ENCODE measurements at places on chromosomes 6 and 20.

GRCh38 chr20:18613553-18613952 lies 25.7 kb downstream of the DTD1 start:
- DNase-seq, result no peak

DNA sequence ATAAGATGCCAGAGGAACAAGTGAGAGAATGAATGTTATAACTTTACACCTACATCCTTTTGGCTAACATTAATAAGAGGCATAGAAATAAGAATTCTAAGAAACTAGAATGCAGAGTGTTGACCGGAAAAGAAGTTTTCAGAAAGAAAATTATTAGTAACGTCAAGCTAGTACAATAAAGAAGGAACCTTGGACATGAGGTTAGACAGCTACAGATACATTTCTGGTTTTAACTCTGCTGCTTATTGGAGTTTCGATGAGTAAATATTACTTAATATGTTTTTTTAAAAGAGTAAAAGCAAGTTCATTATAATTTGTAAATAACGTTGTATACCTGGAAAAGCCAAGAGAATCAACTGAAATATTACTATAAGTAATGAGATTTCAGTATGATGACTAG lies 22.7 kb downstream of the TAB2 start:
- no peak for DNase-seq

DNA sequence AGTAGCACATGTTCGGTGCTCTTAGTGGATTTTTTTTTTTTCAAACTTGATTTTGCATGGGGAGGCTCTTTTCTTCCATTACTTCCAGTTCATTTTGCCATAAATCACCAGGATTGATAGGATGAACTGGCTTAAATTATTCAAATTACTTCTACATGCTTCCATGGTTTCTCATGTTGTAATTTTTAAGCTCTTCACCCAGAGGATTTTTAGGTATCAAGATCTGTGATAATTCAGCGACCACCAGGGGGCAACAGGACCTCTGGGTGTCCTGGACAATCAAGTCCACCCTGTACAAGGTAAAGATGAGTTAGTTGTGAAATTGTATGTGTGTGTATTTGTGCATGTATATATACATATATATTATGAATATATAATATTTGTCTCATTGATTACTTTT lies 4.2 kb upstream of the EPHA7 start:
- DNase-seq, result peak; percentile 53

GRCh38 chr6:133818320-133818719 lies 70.6 kb upstream of the TCF21 start:
- DNase-seq, result no peak

GRCh38 chr6:74941424-74941823 lies 264.4 kb downstream of the COL12A1 start:
- no peak for DNase-seq

DNA sequence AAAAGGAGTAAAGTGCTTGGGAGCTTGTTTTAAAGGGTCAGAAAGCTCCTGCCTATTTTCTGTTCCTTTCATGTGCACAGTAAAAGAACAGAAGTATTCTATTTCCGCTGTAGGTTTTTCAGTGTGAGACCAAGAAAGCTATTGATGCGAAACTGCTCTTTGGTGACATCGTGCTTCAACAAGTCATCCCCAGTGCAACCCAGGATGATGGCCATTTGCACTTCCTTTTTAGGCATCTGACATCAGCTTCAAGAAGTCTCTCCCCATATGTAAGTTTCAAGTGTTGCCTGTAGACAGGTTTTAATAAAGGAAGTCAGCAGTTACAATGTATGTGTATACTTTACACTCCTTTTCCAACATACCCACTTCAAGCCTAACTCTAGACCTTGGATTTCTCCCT lies 131.6 kb downstream of the RFX6 start:
- DNase-seq, result no peak

DNA sequence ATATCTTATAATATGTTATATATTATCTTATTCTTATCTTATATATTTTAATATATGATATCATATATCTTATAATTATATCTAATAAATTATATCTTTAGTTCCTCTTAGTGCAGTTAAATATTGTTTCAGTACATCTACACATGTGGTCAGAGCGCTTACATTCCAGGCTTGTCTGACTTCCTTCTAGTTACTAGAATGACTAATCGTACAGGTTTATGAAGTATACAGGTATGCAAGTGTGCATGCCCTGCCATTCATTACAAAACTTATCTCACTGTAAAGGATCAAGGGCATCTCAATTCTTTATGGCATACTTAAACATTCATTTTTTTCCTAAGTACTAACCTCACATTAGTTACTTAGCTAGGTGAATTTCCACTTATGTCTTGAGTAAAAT lies 1278.0 kb upstream of the MAP3K7 start:
- DNase-seq, result no peak

DNA sequence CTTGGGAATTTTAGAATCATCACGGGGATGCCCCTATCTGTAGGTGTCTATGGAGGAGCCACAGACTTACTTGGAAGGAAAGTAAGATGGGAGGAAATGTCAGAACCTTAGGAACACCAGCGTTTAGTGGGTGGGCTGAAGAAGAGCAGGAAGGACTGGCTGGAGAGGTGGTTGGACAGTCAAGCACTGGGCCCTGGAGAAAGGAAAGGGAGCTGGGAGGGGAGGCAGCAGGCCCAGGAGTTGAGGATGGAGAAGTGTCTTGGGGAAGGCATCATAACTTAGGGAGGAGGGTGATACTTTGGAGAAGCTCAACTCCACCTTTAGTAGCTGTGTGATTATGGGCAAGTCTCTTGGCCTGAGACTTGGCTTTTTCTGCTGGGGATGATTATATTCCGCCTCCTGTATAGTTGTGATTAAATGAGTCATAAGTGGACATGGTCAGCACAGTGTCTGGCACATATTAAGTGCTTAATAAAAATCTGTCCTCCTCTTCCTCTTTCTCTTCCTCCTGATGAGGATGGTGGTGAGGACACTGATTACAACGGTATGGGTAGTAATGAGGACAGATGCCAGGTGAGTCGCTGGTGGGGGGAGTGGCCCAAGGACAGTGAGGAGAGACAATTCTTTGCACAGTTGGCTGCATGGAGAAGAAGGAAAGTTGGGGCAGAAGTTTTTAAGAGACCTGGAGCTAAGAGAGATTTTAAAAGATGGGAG lies 125.7 kb downstream of the TOX2 start:
- DNase-seq, result no peak

DNA sequence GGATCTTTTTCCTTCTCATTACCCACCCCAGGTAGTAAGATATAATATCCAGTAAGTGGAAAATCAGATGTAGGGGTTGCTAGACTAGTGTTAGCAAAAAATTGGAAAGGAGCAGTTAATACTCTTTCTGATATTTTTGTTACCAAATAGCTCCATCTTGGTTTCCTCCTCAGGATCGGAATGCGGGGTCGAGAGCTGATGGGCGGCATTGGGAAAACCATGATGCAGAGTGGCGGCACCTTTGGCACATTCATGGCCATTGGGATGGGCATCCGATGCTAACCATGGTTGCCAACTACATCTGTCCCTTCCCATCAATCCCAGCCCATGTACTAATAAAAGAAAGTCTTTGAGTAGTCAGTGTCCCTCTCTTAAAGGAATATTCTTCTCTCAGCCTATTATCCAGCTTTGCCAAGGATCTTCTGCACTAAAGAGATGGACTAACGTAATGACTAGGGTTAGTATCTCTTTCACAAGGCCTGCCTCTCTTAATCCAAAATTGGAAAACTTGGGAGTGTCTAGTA lies 1.5 kb downstream of the ROMO1 start:
- no peak for DNase-seq

DNA sequence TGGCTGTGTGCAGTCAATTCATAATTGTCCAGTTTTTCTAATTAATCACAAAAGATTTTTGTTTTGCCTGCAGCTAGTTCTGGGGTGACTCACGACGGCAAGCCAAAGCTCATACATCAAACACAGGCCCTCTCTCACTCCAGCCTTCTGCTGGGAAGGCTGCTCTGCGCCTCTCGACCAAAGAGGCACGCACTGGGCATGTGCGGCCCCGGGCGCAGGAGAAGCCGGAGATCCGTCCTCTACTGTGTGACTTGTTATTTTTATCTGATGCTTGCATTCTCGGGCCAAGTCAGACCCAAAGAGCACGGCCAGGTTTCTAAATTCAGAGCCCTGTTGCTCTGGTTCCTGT lies 98.5 kb downstream of the TFAP2A start:
- no peak for DNase-seq

GRCh38 chr20:51058017-51058416 lies 35.1 kb upstream of the KCNG1 start:
- no peak for DNase-seq

DNA sequence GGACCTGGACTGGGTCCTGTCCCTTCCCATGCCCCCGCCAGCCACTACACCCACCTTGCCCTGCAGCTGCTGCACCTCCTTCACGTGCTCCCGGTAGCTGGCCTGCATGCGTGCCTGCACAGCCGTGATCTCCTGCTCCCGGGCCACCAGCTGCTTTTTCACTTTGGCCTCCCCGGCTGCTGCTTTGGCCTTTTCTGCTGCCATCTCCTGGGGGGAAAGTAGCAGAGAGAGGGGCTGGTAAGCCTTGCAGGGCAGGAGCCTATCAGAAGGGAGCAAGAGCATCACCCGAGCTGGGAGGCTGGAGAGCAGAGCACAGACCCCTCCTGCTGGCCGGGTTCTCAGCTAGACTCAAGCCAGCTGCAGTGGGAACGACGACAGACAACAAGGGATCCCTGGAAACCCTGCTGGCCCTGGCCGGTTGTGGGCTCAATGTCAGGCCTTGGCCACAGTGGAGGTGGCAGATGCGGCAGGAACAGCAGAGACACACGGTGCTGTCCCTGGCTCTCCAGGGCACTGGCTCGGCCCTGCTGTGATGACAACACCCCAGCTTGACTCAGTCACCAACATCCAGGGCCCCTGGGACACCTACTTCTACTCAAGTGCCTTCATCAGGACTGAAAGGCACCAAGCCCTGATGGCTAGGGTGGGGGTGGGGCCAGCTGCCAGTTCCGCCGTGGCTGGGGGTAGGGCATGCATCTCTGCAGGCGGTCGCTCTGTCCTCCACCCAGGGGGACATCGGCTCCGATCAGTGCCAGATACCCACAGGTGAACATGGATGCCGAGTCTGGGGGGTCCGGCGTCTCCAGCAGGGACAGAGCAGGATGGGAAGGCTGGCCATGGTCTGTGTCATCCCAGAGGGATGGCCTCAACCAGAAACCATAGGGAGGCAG lies 45.3 kb downstream of the RRBP1 start:
- DNase-seq, result no peak

GRCh38 chr6:56334937-56335336 lies 87.6 kb upstream of the COL21A1 start:
- DNase-seq, result no peak

GRCh38 chr20:23445596-23446217 lies 6.2 kb downstream of the CSTL1 start:
- no peak for DNase-seq

- no peak for DNase-seq
Observed at GRCh38 chr20:57288651-57289277, 22.3 kb upstream of the BMP7 start.

GRCh38 chr20:32056708-32057483 lies 4.9 kb downstream of the HCK start:
- peak; percentile 11 for DNase-seq

- DNase-seq, result peak; percentile 49
Observed at GRCh38 chr20:16517946-16518783, 55.1 kb downstream of the KIF16B start.

DNA sequence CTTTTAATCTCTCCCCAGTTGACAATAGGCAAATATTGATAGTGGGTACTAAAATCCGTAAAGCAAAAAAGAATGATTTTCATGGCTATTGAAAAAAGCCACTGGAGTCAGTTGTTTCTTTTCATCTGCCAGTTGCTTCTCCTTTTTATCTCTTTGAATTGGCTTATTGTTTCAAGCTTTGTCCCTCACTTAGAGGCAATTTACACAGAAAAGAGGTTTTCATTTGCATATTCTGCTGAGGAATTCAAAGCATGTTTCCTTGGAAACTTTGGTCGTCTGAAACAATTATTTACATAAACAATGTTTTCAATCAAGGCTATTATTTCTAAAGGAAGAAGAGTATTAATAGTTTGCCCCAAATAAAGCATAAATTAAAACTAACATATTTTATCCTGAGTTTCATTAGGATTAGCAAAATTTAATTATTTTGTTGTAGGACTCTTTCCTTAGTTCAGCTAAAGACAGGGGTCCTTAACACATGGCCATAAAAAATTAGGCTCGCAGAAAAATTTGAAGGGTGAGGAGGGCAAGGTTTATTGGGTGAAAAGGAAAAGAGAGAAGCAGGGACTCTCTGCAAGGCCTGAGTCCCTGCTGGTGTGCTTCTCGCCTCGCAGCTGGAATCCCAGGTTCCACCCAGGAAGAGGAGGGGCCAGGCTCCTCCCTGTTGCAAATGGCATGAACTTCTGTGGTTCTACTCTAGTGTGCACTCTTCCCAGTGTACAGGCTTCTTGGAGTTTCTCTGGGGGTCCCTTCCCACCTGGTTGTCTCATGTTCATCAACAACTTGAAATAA lies 138.8 kb upstream of the LAMA2 start:
- no peak for DNase-seq

- DNase-seq, result no peak
Observed at GRCh38 chr6:1855890-1856289, 246.2 kb downstream of the FOXC1 start.

GRCh38 chr6:108562503-108562993 lies 1.8 kb downstream of the FOXO3 start:
- peak; percentile 58 for DNase-seq

GRCh38 chr6:71908162-71908765 lies 21.9 kb downstream of the RIMS1 start:
- DNase-seq, result no peak

DNA sequence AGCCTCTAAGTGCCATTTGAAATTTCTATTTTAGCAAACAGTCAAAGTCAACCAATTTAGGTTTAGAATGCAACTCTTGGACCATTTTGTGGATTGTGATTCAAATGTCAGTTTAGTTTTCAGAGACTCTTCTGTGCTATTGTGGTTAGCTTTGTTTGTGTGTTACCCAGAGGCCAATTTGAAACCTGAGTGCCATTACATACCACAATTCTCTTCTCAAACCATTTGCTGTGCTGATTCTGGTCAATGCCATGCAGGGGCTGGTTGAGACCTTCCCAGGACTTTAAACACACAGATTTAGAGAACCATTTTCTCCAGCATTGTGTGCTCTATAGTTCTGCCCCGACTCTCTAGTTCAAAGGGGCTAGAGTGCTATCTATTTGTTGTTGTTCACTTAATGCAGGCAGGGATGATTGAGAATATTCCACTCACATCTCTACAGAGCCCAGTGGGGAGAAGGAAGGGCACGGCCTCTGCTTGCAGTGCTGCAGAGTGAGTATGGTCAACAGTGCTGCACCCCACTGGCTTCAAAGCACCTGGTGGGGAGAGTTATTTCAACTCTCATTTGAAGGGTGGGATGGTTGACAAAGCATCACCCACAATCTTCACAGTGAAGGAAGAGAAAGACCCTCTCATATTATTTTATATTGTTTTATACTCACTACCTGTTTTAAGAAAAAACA lies 738.2 kb downstream of the COL12A1 start:
- DNase-seq, result no peak

Data from right forelimb (tissue), 1 donor.